ENCODE measurements at places on chromosomes 11 and 22.

GRCh38 chr11:4191031-4191571 lies 96.5 kb downstream of the RRM1 start:
- no peak for DNase-seq

GRCh38 chr11:43998308-43998707 lies 49.5 kb upstream of the ACCSL start:
- no peak for DNase-seq

DNA sequence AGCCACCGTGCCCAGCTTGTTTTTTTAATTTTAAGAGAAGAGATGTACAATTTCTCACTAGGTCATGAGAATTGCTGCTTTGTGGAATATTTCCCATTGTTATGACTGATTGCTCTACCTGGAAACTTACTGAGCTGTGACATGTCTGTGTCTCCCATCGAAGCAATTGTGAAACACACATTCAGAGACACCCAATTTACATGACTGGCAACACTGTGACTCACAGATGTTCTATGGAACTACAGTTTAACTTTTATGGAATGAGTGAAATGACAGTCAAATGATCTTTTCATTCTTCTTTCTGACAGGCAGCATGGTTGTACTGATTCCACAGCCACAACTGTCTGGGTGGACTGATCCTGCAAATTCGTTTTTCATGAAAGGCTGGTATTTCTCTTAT lies 32.3 kb downstream of the ELF5 start:
- no peak for DNase-seq

- no peak for DNase-seq
Measured at GRCh38 chr11:45156741-45157140, 10.3 kb downstream of the PRDM11 start.

- no peak for DNase-seq
Measured at GRCh38 chr22:42820045-42820763, 36.9 kb downstream of the ARFGAP3 start.

DNA sequence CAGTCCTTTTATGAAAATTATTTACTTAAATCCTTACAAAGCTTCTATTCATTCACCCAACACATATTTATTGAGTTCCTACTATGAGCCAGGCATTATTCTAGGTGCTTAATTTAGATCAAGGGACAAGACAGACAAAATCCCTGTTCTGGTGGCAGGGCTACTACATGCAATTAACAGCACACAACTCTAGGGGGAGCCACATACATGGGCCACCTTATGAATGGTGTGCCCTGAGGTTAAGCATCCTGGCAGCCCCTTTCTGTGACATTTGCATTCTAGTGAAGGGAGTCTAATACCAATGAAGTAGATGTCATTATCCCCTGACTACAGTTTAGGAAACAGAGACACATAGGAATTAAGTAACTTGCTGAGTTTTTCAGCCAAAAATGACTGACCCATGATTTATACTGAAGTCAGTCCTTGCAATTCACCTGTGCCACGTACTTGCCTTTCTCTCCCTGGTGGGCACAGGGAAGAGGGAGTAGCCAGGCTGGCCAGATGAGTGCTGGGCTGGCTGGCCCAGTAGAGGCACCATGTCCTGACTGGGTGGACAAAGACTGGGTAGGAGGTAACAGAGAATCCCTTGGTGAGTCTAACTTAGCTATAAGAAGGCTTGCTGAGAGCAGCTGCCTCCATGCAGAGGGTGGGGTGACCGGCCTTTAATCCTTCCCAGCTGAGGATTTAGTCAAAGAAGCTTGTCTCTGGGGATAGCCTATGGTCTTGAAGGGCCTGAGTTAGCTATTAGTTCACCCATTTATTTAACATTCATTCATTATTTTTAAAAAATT lies 52.0 kb upstream of the ELF5 start:
- DNase-seq: no peak

GRCh38 chr22:32765132-32765618 lies 36.3 kb upstream of the TIMP3 start:
- no peak for DNase-seq

DNA sequence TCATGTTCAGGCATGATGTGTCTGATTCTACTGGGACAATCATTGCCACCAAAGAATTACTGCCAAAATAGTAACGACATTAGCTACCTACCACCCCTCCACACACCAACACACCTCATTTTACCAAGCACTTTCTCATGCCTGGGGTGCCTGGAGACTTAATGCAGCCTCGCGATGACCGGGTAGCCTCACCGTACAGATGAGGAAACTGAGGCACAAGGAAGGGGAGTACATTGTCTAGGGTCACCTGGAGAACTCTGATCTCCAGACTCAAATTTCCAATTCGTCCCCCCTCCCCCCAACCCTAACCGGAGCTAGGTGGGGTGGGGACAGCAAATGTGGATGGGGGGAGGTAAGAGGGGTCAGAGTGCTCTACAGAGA lies 2.7 kb upstream of the RTN4RL2 start:
- no peak for DNase-seq

DNA sequence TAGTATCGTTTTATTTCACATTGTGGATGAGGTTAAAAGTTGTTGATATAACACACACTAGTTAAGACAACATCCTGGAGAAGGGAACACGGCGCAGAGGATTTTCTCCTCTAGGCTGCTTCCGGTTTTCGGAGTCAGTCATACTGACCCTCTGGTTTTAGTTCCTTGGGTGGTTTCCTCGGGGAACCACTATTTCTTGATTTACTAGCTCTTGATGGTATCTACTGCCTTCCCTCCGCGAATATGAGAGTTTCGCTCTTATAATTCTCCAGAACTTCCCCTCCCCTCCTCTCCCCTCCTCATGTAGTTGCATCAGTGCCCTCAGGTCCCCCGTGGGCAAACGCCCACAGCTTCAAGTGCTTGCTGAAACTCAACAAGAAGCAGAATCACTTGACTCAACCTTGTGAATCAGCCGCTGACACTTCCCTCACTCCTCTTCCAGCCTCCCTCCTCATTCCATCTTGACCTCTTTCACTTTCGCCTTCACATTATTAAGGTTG lies 15.9 kb upstream of the APOBEC3A start:
- DNase-seq: no peak

GRCh38 chr11:33773404-33773986 lies 825 bp downstream of the FBXO3 start:
- DNase-seq: peak; percentile 24

GRCh38 chr11:94774345-94774744 lies 6.2 kb downstream of the AMOTL1 start:
- DNase-seq: no peak

DNA sequence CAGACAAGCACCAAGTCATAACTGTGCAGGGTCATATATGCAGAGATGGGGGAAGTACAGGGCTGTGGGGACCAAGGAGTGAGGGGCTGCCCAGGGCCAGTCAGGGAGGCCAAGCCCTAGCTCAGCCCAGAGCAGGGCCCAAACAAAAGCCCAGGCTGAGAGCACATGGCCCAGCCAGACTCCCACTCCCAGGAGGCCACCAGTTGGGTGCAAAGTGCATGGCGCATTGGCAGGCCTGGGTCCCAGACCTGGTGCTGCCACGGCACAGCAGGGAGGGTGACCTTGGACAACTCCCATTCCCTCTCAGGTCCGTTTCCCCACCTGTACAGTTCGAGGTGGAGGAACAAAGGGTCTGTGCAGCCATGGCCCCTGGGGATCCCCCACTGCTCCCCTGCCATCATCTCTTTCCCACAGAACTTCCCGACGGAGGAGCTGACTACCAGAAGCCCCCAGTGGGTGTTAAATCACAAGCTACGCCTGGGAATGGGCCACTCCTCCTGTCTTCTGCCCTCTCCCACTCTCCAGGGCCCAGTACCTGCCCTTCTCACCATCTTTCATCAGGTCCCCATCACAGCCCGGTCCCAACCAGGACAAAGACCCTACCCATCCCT lies 608 bp downstream of the NIPSNAP1 start:
- DNase-seq: no peak

All from naive thymus-derived CD8-positive, alpha-beta T cell (primary cell).